ENCODE measurements at places on chromosomes 12 and 14. TPM values are rescaled to one million over a fixed set of nuclear protein-coding genes. Genes with fewer than 3 reads are reported as not detected.

LRRK2 gene
- 0.26 TPM for total RNA-seq

TEP1 gene
- total RNA-seq = 36.6 TPM

RNF212B gene
- total RNA-seq = not detected

COX8C gene
- total RNA-seq = not detected

SPTB gene
- total RNA-seq = 0.15 TPM
